ENCODE measurements at places on chromosomes 5 and 9.

DNA sequence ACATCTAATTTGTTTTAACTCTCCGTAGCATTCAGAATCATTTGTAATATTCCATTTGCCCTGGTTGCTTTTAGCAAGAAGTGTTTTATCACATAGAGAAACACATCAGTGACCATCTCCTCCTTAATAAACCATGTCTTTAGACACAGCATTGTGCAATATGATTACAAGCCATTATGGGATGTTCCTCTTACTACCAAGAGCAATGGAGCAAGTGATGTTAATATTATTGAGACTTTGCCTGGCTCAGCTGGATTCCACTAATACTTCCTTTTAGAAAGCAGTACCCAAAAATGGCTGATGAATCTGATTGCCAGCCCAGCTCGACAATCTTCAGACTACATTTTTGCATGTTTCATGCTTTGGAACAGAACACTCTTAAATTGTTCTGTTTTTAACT lies 364.2 kb downstream of the OSTF1 start:
- DNase-seq = no peak

- no peak for DNase-seq
Measured at GRCh38 chr9:137089232-137089947, 2.6 kb downstream of the MAN1B1 start.

GRCh38 chr5:28737682-28738081 lies 1699.3 kb upstream of the CDH9 start:
- DNase-seq = no peak

- DNase-seq = no peak
Measured at GRCh38 chr9:127205952-127206351, 58.6 kb upstream of the GARNL3 start.

Data from stimulated activated CD4-positive, alpha-beta T cell treated with anti-CD3 and anti-CD28 coated beads, Interleukin-1b, Interleukin-23, amount 100 ng/mL, for 1 hour (primary cell).